ENCODE measurements at places on chromosomes 16 and 17.

GRCh38 chr16:31519759-31520431, 7.8 kb upstream of the AHSP start:
- no peak for DNase-seq

GRCh38 chr17:73371836-73372235, 60.0 kb upstream of the CDC42EP4 start:
- no peak for DNase-seq

DNA sequence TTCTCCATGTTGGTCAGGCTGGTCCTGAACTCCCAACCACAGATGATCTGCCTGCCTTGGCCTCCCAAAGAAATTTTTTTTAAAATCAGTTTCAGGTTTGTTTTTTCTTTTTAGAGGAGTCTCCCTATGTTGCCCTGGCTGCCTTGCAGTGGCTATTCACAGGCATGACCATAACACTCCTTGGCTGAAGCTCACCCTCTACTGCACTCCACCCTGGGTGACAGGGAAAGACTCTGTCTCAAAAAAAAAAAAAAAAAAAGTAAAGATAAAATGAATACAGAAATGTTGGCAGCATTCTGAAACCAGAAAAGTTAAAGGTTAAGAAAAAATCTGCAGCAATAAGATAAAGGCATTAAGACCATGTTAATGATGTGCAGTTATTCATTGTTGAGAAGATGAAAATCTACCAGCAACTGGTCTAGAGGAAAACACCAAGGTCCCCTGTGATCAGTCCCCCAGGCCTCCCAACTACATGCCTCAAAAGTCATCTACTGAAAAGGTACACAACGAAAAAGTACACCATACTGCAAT, 15.1 kb downstream of the YWHAE start:
- no peak for DNase-seq

DNA sequence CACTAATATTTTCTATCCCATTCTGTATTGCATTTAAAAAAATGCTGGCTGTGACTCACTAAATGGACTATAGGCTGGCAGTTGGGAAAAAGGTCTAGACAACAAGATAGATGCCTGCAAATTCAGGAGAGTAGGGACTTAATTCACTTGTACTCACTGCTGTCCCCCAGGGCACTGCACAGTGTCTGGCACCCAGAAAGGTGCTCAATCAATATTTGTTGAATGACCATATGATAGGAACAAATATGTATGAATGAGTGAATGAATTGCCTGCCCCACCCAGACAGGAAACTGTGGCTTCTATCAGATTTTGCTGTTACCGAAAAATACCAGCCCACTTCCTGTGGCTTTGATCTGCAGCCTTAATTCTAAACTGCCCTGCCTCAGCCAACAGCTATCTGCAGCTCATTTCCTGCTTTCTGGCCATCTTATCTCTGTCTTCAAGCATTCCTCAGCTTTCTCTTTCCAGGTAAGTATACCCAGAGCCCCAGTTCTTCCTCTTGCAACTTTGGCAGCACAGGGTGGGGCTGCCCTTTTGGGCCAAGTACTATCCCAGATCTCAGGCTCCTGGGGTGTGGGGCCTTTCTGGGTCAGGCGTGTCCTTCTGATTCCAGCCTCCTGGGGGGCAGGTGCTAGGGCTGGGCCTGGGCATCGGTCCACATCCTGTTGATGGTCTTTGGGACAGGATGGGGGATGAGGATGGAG, 15.3 kb upstream of the TNS4 start:
- DNase-seq, result no peak

DNA sequence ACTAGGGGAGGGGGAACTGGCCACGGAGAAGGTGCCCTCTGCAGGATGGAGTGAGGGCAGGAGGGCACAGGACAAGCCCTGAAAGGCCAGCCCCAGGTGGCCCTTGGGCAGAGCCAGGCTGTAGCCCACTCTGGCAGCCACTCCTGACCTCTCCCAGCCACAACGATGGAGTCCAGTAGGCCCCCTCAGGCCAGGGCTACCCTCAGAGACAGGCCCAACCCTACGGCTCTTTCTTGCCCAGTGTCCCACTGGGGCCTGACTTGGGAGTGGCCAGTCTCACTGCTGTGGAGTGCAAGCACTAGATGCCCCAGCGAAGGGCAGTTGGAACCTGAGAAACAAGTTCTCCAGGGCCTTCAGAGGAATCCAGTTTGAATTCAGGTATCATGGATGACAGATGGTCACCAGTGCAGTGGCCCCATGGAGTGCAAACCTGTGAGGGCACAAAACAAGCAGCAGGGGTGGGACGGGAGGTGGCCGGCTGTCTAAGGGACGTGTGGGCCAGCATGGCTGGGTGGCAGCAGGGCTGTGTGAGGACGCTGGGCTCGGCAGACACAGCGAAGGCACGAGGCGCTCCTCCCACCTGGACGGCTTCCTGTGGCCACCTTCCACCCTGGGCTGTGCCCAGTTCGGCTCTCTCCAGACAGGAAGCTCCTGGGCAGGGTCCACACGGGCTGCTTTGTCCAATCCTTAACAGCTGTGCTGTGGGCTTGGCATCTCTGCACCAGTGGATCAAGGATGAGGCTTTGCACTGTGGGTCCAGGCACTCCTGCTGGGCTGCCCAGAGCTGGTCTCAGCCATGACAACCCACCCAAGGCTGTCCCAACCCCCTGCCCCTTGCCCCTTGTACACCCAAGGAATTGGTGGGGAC, 72.1 kb downstream of the AMFR start:
- no peak for DNase-seq

GRCh38 chr17:58096892-58097291, 13.7 kb downstream of the DYNLL2 start:
- no peak for DNase-seq

DNA sequence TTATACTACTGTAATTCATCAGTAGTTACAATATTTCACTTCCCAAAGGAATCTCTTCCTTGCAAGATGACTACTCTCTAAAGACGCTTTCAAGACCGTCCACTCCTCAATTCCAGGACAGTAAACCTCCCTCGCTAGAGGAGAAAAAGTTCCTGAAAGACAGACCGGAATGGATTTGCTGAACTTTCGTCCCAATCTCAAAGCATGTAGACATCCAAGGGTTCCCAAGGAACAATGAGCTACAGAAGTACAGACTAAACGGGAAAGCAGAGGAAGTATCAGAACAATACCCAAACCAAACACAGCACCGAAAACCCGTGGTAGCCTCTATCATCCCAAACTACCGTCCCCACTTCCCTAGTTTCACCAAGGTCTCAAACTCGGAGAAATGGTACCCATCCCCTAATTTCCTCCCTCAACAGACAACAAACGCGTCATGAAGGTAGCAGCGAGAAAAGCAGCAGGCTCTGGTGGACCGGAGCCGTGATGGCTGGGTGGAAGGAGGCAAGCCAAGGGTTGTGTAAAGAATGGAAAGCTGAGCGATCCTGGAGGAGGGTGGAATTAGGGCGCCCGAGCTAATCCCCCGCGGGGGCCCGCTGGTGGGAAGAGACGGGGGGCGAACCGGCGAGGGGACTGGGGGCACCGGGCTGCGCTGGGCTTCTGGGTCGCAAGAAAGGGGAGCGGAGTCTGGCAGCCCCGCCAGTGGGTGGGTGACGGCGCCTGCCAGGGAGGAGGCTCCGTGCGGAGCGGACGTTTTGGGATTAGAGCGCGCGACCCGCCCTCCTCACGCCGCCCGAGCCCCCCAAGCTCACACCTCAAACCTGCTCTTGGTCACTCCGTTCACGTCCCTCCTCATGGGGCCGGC, 647 bp downstream of the FBXL20 start:
- DNase-seq, result no peak

GRCh38 chr16:24041834-24042631, 206.2 kb downstream of the PRKCB start:
- DNase-seq, result peak; percentile 83

DNA sequence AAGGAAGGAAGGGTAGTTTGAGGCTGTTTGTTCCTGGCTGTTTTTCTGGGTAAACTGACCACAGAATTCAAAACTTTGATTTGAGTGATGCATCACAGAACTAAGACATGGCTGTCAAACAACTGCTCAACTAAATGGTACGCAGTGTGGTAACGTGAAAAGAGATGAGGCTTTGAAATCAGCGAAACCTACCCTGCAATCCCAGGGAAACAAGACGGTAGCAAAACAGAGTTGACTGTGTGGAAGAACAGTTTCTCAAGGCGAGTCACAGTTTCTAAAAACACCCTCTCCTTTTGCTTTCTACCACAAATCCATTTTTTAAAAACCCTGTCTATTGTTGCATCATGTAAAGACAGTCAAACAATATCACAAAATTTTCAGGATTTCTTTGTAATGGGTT, 156.0 kb upstream of the MAF start:
- no peak for DNase-seq

- DNase-seq, result peak; percentile 14
Observed at GRCh38 chr17:1709403-1709951, 700 bp downstream of the TLCD2 start.

- no peak for DNase-seq
Observed at GRCh38 chr16:1656808-1657617, 21.1 kb upstream of the JPT2 start.

GRCh38 chr17:4409659-4410058, 24.1 kb upstream of the SPNS3 start:
- DNase-seq, result no peak

DNA sequence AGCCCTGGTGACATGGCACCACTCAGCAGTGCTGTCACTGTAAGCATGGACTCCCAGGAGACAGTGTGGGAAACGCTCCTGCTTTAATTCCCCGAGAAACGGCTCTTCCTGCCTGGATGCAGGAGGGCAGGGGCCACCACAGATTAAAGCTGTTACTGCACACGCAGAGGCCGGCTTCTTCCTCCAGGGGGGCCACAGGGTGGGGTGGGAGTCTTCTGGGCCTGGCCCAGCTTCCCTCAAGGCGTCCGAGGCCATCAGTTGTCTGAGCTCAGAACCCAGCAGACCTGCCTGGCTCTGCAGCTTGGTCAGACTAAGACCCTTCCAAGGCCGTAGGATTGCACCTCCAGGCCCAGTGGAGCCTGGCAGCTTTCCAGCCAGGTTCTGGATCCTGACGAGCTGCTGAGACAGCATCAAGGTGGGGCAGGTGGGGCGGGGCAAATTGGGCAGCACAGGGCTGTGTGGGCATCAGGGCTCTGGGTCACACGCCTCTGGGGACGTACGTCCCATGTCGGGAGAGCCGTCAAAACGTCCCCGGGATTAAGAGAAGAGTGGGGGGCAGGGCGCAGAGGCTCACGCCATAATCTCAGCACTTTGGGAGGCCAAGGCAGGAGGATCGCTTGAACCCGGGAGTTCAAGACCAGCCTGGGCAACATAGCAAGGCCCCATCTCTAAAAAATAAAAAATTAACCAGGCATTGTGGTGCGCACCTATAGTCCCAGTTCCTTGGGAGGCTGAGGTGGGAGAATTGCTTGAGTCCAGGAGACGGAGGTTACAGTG, 5.0 kb upstream of the CAPN15 start:
- no peak for DNase-seq

GRCh38 chr16:27781981-27782880, 232.3 kb downstream of the KATNIP start:
- no peak for DNase-seq

- no peak for DNase-seq
Observed at GRCh38 chr17:9520649-9521048, 55.0 kb downstream of the STX8 start.

DNA sequence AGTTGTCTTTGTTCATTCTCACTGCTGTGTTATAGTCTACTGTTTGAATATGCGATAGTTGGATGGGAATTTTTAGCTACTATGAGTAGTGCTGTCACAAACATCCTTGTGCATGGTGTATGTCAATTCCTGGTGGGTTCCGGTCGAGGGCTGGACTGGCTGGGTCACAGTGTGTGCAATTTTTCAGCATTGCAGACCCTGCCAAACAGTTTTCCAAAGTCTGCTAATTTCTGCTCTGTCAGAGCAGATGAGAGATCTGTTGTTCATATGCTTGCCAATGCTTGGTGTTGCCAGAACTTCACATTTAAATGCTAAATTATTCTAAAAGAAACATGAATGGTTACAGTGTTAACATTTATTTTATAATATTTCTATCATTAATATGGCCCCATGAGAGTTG, 3.6 kb upstream of the C16orf96 start:
- DNase-seq, result no peak

GRCh38 chr16:17038415-17038814, 432.3 kb downstream of the XYLT1 start:
- DNase-seq, result no peak

DNA sequence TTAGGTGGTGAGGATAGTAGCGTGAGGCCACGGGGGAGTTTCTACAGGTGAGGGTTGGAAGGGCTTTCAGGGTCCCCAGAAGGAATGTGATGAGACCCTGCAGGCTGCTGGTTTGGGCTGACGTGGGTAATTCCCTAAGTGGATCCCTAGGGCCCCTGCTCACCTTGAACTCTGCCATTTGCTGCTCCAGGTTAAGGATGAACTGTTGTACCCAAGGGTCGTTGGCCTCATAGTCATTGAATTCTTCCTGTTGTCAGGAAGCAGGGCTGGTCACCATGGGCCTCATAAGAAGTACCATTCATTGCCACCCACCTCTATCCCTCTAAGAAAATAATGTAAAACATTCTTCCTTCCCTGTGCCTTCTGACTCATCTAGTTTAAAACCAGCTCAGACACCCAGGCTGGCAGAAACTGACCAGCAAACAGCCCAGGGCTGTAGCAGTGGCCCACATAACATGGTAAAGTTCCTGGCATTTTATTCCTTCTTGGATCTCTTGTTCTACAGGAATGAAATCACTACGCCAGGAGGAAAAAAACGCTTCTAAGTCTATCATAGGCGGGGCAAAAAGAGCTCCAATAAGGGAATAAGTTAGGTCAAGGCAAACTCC, 27.6 kb downstream of the FCSK start:
- no peak for DNase-seq

GRCh38 chr17:37016780-37017179, 68.0 kb downstream of the AATF start:
- no peak for DNase-seq

DNA sequence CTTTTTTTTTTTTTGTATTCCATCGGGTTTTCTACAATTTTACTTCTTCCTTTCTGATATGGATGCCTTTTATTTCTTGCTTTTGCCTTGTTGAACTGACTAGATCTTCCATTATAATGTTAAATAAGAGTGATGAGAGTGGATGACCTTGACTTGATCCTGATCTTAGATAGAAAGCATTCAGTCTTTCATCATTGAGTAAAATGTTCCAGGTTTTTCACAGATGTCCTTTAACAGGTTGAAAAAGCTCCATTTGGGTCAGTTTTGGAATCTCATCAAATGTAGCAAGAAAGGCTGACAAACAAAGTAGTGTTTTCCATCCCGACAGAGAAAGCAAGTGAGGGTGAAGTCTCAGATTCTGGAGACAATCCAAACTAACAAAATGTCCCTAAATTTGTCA, 27.2 kb upstream of the WIPI1 start:
- DNase-seq, result no peak

GRCh38 chr17:49556223-49556943, 19.3 kb upstream of the NXPH3 start:
- DNase-seq, result peak; percentile 97

Data from iPS-NIHi11 (cell line).